COLO829 (cell line): ENCODE measurements at places on chromosomes 4 and X.

DNA sequence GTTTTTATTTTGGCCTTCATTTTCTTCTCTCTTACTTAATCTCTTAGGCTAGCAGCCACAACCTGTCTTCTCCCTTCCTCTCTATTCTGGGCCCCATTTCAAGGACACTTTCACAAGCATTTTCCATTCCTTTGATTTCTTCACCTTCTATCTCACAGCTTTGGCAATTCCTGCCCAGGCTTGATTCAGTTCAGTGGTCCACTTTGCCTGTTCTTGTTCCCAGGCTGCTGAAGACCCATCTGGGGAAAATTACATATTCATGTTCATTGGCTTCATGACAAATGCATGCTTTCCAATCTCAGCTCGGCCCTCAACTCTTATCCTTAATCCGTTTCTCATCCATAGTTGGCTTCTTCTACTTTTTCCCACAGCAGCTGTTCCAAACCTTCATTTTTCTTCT lies 38.7 kb upstream of the LPAR4 start:
- no peak for DNase-seq

DNA sequence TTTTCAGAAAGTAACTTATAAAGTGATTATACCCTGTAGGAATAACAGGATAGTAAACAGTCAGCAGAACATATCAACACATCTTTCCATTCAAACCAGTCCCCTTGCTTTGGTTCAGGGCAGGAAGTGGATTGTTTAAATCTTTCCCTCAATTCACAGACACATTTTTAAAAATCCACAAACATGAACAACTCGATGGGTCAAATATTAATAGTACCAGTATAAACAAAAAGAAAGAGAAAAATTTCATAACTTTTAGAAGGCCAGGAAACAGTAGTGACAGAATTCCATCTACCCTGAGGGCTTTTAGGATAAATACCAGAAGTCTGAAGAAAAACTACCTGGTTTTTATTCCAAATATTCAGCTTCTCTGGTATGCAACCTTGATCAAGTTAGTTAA lies 1072.8 kb upstream of the PABPC4L start:
- no peak for DNase-seq

GRCh38 chr4:138904793-138905192 lies 110.8 kb upstream of the NOCT start:
- no peak for DNase-seq

DNA sequence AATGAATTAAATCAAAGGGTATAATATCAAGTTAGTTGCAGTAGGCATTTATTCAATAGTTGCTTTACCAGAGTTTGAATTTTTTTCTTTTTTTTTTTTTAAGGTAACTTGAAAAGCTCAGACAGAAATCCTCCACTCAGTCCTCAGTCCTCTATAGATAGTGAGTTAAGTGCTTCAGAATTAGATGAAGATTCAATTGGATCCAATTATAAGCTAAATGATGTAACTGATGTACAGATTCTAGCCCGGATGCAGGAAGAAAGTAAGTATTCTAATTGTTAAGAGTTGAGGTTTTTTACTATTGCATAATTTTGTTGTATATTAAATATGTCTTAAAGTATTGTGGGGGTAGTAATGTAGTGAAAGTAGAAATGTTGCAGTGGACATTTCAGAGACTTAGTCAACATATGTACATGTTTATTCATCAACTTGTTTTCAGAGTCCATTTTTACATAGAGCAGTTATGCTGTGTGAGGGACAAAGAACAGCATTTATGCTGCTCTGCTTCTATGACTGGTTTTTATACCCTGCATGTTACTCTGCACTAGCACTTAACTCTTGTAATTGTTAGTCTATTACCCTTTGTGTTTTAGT lies 38.4 kb downstream of the SLAIN2 start:
- DNase-seq, result no peak

DNA sequence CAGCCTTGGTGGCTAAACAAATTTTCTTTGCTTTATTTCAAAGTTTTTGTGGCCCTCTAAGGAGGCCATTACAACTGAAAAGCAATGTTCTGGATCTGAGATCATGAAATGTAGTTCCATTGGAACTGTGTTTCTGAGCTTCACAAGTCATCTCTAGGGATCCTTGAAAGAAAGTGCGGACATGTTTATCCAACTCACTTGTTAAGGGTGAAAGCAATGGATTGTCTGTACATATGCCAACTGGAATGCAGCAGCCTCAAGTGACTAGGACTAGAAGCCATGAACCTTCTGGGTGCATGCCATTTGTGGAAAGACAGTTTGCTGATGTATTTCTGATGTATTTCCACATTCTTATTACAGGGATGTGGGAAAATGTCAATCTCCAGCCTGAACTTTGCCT lies 36.7 kb upstream of the KLHL13 start:
- no peak for DNase-seq

DNA sequence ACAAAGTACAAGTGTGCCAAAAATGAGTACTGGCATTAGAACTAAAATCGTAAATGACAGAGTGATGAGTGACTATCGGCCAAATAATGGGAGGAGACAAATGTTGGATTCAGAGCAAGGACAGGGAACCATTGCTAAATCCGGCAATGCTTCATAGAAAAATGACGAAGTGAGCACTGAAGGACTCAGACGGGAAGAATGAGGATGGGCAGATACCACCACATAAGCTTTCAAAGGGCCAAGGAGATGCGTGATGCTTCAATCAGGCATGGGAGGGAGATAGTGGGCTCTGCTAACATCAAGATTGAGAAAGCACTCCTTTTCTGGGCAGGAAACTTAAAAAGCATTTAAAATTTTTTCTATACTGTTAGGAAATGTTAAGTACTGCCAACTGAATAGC lies 21.6 kb downstream of the RBBP7 start:
- no peak for DNase-seq

DNA sequence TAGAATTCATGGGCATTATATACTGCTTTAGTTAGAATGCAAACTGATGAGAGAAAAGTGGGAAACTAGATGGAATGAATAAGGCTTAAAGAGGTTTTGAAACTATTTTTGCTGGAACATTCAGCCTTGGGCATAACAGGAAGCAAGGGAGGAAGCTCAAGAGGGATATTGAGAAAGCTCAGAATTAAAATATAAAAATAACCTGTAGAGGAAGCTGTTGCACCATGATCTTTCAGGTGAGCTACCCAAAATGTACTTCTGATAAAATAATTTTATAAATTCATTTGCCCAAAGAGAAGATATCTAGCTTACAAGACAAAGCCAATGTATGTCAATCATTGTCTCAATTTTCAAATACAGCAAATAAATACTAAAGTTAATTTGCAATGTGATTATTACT lies 11.3 kb downstream of the GC start:
- DNase-seq, result no peak

GRCh38 chr4:128298852-128299251 lies 11.2 kb upstream of the PGRMC2 start:
- no peak for DNase-seq

- no peak for DNase-seq
Measured at GRCh38 chrX:452598-452997, 65.9 kb upstream of the PPP2R3B start.

GRCh38 chr4:55017406-55017805 lies 108.0 kb downstream of the KDR start:
- DNase-seq, result no peak

- DNase-seq, result no peak
Measured at GRCh38 chr4:2071912-2072867, 13.1 kb downstream of the NAT8L start.

DNA sequence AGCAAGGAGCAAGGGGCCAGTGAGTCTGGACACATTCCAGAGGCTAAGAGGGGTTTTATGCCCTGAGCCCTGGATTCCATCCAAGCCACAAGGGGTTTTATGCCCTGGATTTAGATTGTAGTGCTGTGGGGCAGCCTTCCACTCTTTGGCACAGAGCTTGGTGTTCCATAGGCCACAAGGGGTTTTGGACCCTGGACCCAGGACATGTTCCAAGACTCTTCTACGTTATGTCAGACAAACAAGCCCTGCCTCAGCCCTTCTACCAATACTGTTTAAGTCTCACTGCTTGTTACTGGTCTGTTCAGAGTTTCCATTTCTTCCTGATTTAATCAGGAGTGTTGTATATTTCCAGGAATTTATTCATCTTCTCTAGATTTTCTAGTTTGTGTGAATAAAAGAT lies 12.8 kb upstream of the SCARB2 start:
- DNase-seq, result no peak

- DNase-seq, result no peak
Measured at GRCh38 chrX:1537031-1537715, at the start of gene P2RY8. P2RY8 (minus strand) TSS chrX:1537185; CDS start chrX:1466558, 70,627 bp downstream.

- DNase-seq, result no peak
Measured at GRCh38 chr4:7320206-7320797, 114.4 kb downstream of the PSAPL1 start.

- no peak for DNase-seq
Measured at GRCh38 chr4:93719552-93719951, 109.0 kb upstream of the ATOH1 start.
